ENCODE measurements at places on chromosomes 12 and 14. TPM values are rescaled to one million over a fixed set of nuclear protein-coding genes. Genes with fewer than 3 reads are reported as not detected.

The A2M gene
- total RNA-seq, result 1.2 TPM

The SMIM10L1 gene
- 9.7 TPM for total RNA-seq

The NFATC4 gene
- 223 TPM for total RNA-seq

GRCh38 chr12:123479442-123480180 lies 21.7 kb downstream of the SNRNP35 start:
- H3K27me3 ChIP-seq, result no peaks in the 10 kb centered on the region
- peak overlapping the region; percentile 94 for H3K27ac ChIP-seq
- H3K4me3 ChIP-seq, result no peak overlapping the region
- DNase-seq, result no peak
- peaks cover 15% of the 10 kb centered on the region for H3K4me1 ChIP-seq

DNA sequence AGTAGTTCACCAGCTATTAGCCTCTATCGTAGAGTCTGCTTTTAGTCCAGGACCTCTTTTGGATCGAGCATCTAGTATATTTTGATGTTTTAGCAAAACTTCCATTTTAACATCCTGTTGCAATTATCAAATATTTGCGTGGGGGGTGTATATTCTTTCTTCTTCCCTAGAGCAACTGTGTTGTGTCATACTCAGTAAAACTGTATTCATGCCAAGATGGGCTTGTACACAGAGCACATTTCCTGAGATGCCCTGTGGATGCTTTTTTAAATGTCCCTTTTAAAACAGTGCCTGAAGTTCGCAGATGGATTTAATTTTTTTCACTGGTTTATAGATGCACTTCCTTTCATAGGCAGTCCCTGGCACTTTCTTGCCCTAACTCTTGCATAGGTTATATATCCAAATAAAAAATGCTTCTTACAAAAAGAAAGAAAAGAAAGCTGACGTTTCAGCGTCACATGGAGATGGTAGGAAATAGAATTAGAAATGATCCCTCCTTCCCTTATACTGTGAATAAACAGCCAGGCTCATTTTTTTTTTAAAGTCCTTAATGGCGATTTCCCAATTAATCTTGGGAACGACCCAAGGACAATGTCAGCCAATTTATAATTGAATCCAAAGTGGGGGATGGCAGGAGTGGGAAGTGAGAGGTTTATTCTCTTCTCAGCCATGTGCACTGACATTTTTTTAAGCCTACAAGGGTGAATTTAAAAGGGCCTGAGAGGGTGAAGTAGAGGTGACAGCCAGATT lies 247.0 kb downstream of the SLC41A2 start:
- H3K4me3 ChIP-seq, result peak overlapping the region; percentile 40
- DNase-seq, result no peak
- peak overlapping the region; percentile 87 for H3K27ac ChIP-seq
- no peaks in the 10 kb centered on the region for H3K36me3 ChIP-seq

GRCh38 chr14:25006961-25007795 lies 42.8 kb downstream of the STXBP6 start:
- H3K36me3 ChIP-seq, result no peaks in the 10 kb centered on the region
- H3K4me1 ChIP-seq, result peaks cover 45% of the 10 kb centered on the region
- H3K27me3 ChIP-seq, result no peaks in the 10 kb centered on the region

GRCh38 chr14:101224356-101225156 lies 321.0 kb upstream of the RTL1 start:
- peaks cover 9% of the 10 kb centered on the region for H3K27me3 ChIP-seq
- peak; percentile 82 for DNase-seq
- no peaks in the 10 kb centered on the region for H3K36me3 ChIP-seq
- no peak overlapping the region for H3K27ac ChIP-seq

DNA sequence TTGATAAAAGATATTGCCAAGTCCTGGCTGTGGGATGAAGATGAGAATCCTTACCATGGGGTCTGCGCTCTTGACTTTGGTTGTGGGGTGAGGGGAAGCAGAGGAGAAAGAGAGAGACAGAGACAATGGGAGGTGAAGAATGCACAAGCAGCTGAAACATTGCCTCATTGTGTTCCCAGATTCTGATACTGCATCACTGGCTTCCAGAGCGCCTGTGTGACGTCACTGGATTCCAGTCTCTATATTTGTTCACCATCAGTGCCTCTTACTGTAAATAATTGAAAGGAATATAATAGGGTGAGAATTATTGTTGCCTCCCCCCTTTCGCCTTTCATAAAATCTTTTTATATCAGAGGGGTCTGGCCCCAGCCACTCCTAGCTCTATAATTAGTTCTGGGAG lies 188.9 kb upstream of the NTF3 start:
- DNase-seq, result no peak
- H3K36me3 ChIP-seq, result no peaks in the 10 kb centered on the region
- H3K4me1 ChIP-seq, result no peaks in the 10 kb centered on the region
- peaks cover 4% of the 10 kb centered on the region for H3K27me3 ChIP-seq
- no peak overlapping the region for H3K4me3 ChIP-seq
- H3K27ac ChIP-seq, result no peak overlapping the region

DNA sequence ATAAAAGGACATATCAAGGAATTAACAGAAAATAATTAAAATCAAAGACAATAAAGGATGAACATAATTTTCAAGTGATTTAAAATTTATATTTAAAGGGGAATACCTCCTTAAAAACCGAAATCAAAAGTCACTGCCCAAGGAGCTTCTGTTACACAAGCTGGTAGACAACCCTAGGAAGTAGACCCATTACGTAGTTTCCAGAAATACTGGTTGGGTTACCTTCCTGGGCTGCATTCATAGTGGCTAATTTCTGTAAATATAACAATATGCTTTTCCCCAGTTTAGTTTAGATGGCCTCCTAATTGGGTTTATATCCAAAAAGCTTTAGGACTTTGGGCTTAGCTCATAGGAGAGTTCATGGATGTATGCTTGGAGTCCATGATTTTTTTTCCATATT lies 2.1 kb upstream of the EDDM3A start:
- H3K36me3 ChIP-seq, result no peaks in the 10 kb centered on the region
- no peak overlapping the region for H3K4me3 ChIP-seq
- no peaks in the 10 kb centered on the region for H3K4me1 ChIP-seq
- H3K27me3 ChIP-seq, result no peaks in the 10 kb centered on the region

GRCh38 chr12:51028126-51028812 lies 2.1 kb upstream of the SLC11A2 start:
- no peaks in the 10 kb centered on the region for H3K36me3 ChIP-seq
- H3K4me3 ChIP-seq, result no peak overlapping the region
- no peaks in the 10 kb centered on the region for H3K27me3 ChIP-seq

- H3K4me1 ChIP-seq, result no peaks in the 10 kb centered on the region
- peaks cover 14% of the 10 kb centered on the region for H3K36me3 ChIP-seq
- no peaks in the 10 kb centered on the region for H3K27me3 ChIP-seq
- H3K27ac ChIP-seq, result no peak overlapping the region
- DNase-seq, result no peak
- no peak overlapping the region for H3K4me3 ChIP-seq
Observed at GRCh38 chr12:95998611-95999286, 2.6 kb upstream of the HAL start.

DNA sequence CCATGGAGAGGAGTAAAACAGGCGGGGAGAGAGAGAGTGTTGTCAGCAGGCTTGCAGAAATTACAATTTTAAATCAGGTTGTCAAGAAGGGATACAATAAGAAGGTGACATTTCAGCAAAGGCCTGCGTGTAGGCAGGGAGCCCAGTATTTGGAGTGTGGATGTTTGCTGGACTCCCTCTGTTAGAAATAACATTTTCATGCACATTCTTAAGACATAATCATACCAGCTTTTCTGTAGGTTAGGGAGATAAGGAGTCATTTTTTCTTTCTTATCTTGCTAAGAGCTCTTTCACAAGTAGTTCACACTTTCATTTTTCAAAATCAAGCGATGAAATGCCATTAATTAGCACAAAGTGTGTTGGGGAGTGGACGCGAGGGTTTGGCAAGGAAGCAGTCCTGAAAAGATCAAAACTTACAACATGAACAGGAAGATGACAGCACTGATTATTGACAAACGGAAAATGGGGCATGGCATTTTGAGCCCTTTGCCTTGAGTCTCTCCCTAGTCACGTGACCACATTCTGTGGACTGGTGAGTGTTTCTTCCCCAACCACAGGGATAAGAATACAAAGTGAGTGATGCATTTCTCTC lies 160.2 kb downstream of the DAD1 start:
- no peaks in the 10 kb centered on the region for H3K36me3 ChIP-seq
- no peaks in the 10 kb centered on the region for H3K27me3 ChIP-seq
- no peak for DNase-seq

DNA sequence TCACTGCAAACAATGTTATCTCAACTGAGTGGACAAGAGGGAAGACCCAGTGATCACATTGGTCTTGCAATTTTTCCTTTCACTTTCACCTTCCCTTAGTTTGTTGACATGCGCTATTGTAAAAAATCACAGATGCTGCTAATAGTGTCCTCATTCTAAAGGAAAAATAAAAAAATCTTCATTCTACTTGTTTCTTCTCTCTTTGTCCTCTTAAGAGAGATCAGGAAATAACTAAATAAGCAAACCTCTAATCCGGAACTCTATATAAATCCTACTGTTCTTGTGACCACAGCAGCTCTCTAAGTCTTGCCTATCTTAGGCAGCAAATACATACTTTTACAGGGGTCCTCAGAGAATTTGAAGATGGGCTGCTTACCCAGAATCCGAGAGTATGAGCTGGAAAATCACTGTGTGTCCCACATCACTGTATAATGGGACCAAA lies 257.7 kb downstream of the NAV3 start:
- DNase-seq, result no peak
- peaks cover 23% of the 10 kb centered on the region for H3K4me1 ChIP-seq
- peak overlapping the region; percentile 82 for H3K27ac ChIP-seq
- no peaks in the 10 kb centered on the region for H3K27me3 ChIP-seq

DNA sequence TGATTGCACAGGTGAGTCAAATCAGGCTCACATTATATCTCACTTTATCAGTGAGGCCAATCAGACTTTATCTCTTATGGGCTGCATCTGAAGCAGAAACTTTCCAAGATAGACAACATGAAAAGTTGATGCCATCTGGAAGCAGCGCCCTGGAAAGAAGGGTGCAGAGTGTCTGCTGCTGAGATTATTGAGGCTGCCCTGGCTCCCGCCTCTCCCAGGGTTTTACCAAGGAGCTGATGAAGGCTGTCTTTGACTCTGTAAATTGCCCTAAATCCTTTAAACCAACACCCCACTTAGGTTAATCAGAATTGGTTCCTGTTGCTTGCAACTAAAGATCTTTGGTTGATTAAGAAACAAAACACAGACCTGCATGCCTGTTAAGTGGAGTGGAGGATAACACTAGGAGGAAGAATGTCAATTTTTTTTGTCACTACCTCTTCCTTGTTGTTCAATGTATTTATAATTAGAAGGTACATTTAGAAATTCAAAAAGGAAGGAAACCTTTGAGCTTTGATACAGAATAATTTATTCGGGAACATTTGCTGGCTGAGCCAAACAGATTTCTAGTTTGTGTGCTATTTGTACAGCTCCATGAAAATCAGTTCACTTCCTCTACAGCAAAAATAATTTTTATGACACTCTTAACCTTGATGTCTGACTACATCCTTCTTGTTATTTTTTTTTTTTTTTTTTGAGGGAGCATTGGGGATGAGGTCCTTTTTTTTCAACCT lies 104.1 kb downstream of the VEZT start:
- no peaks in the 10 kb centered on the region for H3K36me3 ChIP-seq
- H3K4me3 ChIP-seq, result no peak overlapping the region
- DNase-seq, result no peak

DNA sequence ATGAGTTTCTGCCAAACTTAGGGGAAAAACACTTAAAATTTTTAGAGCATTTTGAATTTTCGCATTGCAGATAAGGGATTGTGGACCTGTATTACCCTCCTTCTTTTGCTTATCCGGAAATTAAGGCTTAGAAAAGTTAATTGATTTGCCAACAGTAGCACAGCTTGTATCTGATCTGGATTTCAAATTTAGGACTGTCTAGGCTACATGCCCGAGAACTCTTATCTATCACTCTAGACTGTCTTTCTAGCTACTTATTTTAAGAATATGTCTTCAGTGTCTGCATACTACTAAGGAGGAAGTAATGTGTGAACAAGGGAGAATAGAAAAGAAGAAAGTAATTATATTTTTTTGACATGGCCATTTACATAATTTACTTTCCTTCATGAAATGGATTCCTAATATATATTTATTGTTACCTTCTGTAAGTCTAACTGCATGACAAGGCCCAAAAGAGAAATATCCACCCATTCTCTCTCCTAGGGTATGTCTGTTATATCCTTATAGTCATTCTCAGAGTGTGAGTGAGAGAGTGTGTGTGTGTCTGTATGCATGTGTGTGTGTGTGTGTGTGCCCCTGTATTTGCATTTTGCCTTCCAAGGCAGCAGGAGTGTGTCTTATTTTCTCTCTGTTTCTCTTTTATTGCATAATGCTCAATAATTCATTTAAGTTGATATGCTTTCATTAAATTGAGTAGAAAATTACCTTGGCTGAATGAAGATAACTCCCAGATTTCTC lies 132.1 kb downstream of the SLC5A8 start:
- DNase-seq, result no peak
- no peak overlapping the region for H3K4me3 ChIP-seq

GRCh38 chr12:120761519-120761934 lies 35.9 kb downstream of the ACADS start:
- no peak for DNase-seq
- no peak overlapping the region for H3K4me3 ChIP-seq
- H3K36me3 ChIP-seq, result peaks cover 31% of the 10 kb centered on the region
- H3K4me1 ChIP-seq, result peaks cover 26% of the 10 kb centered on the region

GRCh38 chr12:75978677-75979076 lies 52.9 kb downstream of the PHLDA1 start:
- peaks cover 68% of the 10 kb centered on the region for H3K4me1 ChIP-seq
- H3K36me3 ChIP-seq, result no peaks in the 10 kb centered on the region
- H3K4me3 ChIP-seq, result peak overlapping the region; percentile 2

DNA sequence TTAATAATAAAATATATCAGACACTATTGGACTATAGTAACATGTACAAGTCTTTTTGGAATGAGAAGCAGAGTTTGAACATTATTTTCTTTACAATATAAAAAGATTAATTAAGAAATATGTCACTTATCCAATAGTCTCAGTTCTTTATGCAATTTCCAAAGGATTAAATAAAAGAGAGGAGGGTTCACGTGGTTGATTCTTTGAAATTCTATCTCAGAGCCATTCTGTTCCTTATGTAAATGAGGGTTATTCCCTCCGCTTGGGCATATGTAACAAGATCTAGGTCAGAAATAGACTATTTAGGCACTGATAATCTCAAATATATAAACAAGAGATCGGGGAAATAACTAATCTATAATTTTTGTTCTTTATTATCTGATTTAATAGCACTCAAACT lies 2.1 kb upstream of the TUBA1A start:
- peaks cover 17% of the 10 kb centered on the region for H3K36me3 ChIP-seq
- H3K27ac ChIP-seq, result no peak overlapping the region
- H3K27me3 ChIP-seq, result no peaks in the 10 kb centered on the region
- H3K4me1 ChIP-seq, result peaks cover 21% of the 10 kb centered on the region
- no peak for DNase-seq

Data from osteocyte (in vitro differentiated cells).